H54 (cell line): ENCODE measurements at places on chromosomes 4 and X.
A peak's percentile ranks its signal among the peaks of the same experiment; 100 is the strongest.

DNA sequence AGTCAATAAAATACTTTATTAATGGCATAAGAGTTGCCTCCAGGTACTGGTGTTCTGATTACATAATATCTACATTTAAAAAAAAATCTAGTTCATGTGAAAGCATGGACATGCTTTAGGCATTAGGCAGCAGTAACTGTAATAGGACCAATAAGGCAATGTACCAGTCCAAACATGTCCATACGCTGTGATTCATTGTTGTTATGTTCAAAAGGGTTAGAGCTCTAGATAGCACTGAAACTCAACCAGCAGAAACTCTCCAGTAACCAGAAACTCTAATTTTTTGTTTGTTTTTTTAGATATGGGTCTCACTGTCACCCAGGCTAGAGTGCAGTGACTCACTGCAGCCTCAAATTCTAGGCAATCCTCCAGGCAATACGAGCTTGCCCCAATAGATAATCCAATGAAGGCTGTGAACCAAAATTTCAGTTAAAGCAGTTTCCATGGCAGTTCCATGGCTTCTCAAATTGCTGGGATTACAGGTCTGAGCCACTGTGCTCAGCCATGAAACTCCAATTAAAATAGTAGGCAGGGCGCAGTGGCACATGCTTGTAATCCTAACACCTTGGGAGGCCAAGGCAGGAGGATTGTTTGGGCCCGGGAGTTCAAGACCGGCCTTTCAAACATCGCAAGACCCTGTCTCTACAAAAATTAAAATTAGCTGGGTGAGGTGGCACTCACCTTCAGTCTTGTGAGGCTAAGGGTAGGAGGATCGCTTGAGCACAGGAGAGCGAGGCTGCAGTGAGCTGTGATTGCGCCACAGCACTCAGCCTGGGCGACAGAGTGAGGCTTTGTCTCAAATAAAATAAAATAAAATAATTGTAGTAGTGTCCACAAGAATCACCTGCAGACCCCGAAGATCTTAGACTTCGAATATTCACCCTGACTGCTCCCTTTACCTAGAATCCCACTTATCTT is 36.3 kb downstream of the MGARP start:
- DNase-seq = peak; percentile 34

DNA sequence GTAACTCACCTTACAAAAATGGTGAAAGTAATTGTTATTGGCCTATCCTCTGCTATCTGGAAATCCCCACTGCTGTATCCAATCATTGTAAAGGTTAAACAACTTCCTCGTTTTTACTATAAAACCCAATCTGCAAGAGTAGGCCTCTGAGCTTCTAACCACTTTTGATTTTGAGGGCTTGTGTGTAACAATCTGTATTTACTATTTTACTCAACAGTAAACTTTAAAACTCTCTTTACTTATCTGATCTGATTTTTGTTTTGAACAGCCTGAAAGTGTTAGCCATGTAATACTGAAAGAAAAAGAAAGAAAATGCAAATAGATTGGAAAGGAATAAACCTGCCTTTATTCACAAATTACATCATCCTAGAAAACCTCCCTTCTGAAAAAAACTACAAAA is 63.1 kb downstream of the SLC10A7 start:
- DNase-seq = no peak

DNA sequence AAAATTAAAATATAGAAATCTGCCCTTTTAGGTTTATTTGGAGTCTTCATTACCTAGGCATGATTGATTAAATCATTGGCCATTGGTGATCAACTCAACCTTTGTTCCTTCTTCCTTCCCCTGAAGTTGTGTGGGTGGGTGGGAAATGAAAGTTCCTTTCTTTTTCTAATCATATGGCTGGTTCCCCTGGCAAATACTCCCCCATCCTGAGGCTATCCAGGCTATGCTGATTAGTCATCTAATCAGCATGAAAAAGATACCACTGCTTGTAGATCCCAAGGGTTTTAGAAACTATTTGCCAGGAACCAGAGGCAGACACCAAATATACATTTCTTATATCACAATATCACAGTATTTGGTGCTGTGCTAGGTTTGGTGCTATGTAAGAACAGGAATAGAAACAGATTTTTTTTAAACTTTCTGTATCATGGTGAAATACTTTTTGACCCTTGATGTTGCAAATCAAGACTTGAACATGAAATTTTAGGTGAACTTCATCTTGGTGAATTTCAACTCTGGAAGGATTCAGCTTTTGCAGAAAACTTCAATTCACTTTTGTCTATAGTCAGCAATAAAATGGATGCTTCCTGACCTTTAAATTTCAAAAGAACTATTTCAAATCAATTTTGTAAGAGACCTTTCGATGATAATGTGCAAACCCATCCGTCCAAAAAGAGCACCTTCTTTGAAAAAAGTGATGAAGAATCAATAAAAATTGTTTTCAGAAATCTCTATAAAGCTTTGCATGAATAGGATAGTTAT is 71.1 kb downstream of the CCSER1 start:
- no peak for DNase-seq

DNA sequence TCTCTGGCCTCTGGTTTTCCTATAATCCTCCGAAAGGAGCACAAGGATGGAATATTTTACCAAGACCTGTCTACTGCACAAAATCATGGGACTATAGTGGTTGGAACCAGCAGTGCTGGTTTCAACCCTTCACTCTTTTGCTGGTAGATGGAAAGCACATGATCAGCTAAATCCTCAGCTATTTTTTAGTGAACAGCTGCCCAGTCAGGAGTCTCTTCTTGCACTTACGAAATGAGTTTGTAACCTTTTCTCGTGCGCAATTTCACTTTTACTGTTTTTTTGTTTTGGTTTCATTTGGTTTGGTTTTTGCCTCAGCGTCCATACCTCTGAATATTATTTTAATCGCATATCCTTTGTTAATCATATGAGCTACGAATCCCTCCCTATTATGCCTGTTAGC is 418.5 kb upstream of the CPEB2 start:
- DNase-seq = no peak

DNA sequence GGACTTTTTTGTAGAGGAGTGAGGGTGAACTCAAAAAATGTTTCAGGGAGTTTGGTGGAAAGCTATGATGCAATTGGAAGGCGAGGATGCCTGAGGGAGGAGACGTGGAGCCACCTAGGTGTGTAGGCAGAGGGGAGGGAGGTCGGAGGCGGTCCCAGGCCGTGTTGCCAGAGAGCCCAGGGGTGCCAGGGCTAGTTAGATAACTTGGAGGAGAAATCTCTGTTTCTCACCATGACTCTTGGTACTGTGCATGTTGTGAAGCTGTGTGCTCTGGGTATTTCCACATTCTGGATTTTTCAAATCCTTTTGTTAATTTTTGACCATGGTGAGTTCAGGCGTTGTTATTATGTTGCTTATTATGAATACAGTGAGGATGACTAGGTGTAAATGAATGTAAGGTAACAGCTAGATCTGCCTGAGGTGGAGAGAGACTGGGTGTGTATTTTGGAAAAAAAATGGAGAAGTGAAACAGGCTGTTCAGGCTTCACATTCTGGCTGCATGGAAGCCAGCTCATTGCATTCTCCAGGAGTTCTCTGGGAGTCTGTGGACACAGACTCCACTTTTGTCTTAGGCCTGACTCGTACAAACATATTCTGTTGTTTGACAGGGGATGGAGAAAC is 4.5 kb downstream of the RAB9A start:
- DNase-seq = no peak

GRCh38 chr4:173202395-173202794 is 33.8 kb downstream of the GALNT7 start:
- no peak for DNase-seq

DNA sequence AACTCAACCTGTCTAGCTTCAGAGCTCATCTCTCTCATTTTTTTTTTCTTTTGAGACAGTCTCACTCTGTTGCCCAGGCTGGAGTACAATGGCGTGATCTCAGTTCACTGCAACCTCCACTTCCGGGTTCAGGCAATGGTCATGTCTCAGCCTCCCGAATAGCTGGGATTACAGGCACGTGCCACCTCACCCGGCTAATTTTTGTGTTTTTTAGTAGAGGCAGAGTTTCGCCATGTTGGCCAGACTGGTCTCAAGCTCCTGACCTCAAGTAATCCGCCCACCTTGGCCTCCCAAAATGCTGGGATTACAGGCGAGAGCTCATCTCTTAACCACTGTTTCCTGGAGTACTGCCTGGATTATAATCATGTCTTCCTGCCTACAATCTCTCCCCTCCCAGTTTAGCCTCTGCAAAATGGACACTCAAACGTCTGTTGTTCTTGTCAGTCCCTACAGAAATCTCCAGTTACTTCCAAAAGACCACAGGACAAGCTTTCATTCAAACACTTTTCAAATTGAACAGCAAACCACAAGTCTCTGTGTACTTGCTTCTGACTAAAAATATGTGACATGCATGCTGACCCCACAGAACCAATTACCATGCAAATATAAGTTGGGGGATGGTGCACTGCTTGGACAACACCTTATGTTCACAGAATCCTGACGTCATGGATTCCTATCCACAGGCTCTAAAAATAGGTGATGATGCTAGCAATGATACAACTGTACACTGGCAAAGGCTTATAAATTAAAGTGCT is 137.2 kb downstream of the SH3KBP1 start:
- no peak for DNase-seq

- DNase-seq = no peak
Measured at GRCh38 chr4:184080674-184081073, 137.0 kb downstream of the ENPP6 start.

- DNase-seq = peak; percentile 40
Measured at GRCh38 chr4:184383497-184384055, 90.8 kb downstream of the IRF2 start.

DNA sequence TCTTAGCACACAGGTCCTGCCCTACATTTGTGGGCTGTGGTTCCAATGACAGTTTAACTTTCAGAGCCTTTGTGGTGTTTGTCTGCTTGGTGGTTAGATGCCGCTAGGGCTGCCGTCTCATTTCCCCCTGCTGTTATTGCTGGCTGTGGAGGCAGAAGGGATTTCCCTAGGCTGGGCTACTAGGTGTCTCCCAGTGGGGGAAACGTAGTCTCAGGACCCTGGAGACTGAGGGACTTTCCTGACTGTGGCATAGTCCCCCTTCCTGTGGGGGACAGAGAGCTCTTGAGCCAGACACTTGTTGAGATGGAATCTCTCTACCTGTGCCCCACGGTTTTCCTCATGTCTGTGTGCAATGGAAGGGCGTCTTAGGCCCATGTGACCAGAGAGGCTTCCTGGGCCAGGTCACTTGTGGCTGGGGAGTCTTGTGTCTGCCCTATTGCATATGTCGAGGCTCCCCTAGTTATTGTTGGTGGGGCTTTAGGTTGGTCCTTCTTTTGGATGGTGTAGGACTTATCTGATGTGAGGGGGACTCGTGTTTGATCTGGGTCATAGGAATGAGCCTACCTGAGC is 68.2 kb downstream of the ARHGAP10 start:
- DNase-seq = no peak

- DNase-seq = no peak
Measured at GRCh38 chr4:6926681-6927478, 17.3 kb downstream of the TBC1D14 start.

DNA sequence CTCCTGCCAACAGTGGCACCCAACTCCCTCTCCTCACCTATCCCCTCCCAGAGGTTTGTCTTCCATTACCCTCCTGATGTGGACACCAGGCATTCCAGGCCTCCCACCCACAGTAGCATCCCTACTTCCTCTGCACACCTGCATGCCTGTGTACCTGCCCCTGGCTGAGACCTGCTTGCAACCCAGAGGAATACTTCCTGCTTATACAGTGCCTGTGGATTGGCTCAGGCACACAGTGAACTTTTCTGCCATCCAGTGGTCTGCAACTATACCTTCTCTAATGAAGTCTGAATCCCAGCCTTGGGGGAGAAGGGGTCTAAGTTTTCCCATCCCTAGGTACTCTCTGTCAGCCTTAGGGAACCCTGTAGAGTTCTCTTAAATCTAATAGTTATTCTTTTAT is 169.9 kb downstream of the IQCM start:
- no peak for DNase-seq

DNA sequence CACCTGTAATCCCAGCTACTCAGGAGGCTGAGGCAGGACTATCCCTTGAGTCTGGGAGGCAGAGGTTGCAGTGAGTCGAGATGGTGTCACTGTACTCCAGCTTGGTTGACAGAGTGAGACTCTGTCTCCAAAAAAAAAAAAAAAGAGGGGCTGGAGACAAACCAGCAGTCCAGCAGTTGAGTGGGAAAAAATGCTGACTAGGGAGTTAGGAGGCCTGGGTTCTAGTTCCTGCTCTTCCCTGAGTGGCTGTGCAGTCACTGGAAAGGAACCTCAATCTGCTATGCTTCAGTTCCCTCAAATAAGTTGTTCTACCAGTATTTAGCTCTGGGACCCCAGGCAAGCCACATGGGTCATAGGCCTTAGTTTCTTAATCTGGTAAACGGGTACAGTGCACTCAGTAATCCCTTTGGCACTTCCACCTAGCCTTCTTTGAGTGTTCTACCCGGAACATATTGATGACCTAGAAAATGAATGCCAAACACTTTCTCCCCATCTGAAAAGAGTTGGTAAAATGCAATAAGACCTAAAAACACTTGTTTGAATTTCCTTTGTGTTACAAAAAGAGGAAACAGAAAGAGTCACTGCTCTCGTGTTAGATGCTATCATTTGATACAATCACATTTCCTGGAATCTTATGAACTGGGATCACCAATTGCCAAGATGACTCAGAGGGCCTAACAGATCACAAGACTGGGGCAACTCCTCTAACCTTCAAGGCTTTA is 99.3 kb upstream of the EGFL6 start:
- no peak for DNase-seq

GRCh38 chr4:100414016-100414790 is 103.6 kb downstream of the EMCN start:
- no peak for DNase-seq

GRCh38 chr4:137950286-137950685 is 291.9 kb downstream of the SLC7A11 start:
- no peak for DNase-seq

GRCh38 chr4:90002441-90003062 is 107.9 kb downstream of the MMRN1 start:
- no peak for DNase-seq

DNA sequence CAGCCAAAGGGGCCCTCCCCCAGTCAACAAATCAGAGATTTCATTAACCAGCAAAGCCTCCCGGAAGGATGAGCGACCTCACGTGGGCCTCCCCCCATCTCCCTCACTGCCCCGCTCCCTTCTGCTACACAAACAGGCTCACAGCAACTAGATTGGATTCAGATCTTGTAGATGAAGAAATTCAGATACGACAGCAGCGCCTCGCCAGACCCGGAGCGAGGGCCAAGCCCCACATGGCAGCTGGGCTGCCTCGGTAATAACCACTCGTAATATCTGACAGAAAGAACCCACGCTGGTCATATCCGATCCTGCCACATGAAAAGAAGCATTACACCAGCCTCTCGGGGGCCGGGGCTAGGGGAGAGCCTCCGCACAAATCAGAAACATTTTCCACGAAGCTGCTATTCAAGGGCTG is 581.3 kb downstream of the BCOR start:
- no peak for DNase-seq

DNA sequence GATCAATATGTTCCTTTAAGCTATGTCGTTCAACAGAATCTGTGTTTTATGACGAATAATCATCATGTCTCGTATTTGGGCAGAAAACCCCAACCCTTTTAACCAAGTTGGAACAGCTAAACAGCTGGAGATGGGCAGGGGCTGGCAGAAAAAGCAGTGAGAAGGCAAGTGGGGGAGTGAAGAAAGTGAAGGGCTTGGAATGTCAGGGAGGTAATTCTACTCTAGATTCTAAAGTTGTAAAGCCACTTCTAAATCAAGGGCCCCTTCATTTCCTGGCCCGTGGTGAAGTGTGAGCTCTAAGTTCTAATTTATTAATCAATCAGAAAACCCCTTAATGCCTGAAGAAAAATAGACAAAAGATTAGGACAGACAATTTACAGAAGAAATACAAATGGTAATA is 20.4 kb downstream of the SASH3 start:
- DNase-seq = no peak

GRCh38 chrX:119391279-119391678 is 7.9 kb upstream of the SLC25A43 start:
- DNase-seq = peak; percentile 27

- no peak for DNase-seq
Measured at GRCh38 chr4:763191-763810, 57.7 kb downstream of the PCGF3 start.
